ENCODE measurements at places on chromosomes 2 and 18. TPM values are rescaled to one million over a fixed set of nuclear protein-coding genes. Genes with fewer than 3 reads are reported as not detected.
A peak's percentile ranks its signal among the peaks of the same experiment; 100 is the strongest.

Gene APCDD1
- 10.3 TPM for total RNA-seq

Gene CCDC178
- 1.1 TPM for total RNA-seq

DNA sequence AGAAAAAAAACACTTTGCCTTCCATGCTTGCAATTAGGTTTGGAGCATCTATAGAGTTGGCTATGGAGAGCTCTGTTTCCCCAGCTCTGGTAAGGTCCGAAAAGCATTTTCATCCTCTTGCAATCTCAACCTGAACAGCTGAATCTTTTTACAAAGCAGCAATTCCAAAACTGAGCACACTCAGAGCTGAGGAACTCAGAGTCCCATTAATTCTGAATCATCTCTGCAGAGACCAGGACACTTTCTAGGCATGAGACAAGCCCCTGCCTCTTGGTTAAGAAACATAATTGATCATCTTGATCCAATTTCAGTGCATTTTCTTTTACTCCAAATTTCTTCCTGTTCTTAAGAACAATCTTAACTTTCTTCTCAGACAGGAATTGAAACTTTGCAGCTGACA, 4.2 kb downstream of the CNGA3 start:
- DNase-seq: no peak

DNA sequence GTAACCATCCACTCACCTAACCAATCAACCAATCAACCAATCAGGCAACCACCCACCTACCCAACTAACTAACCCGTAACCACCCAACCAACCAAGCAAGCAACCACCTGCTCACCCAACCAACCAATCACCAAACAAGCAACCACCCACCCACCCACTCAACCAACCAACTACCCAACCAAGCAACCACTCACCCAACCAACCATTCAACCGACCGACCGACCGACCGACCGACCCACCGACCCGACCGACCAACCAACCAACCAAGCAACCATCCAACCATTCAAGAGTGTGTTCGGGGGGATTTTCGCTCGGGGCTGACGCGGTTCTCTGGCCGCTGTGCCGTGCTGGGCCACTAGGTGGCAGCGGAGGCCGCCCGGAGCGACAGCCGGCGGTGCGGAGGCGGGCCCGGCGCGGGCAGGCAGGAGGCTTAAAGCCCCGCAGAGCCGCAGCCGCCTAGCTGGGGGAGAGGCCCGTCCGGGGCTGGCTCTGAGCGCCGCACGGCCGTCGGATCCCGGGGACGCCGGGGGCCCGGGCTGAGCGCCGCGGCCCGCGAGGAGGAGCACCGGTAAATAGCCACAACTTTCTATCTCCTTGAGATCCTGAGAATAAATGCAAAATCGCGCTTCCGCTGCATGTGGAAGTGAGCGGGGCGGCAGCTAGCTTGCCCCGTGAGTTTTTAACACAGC, at the start of gene MC5R:
Gene MC5R (plus strand): TSS at position 443 of the 689 bp plus-strand sequence. CDS start 1,617 bp downstream, outside the sequence.
- DNase-seq: peak; percentile 39

GRCh38 chr2:205387350-205388055, 294.8 kb upstream of the NRP2 start:
- no peak for DNase-seq

GRCh38 chr2:218577482-218578220, 9.0 kb downstream of the CNOT9 start:
- DNase-seq: no peak

DNA sequence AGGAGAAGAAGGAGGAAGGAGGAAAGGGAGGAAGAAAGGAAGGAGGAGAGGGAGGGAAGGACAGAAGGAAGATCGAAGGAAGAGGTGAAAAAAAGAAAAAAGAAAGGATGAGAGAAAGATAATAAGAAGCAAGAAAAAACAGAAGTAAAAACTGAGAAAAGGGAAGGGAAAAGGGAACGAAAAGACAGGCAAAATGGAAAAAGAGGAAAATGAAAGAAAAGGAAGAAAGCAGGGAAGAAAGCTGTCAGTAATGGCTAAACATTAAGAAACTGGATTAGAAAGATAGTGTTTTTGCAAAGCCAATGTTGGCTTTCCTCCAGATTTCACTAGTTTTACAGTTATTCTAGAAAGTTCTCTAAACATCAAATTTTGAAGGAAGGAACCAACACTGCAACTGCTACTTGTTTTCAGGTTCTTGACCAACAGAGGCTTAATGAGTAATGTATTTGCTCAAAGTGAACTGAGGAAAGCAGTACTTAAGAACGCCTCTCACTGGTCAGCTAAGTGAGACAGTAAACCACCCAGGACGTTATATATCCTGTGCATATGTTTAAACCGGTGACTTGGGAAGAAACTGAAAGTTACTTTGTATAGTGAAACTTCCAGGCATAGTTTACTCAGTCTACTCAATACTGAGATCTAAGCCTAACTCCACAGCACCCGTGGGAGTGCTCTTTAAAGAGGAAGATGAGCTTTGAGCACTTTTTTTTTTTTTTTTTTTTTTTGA, 286.2 kb upstream of the TRIB2 start:
- DNase-seq: no peak

DNA sequence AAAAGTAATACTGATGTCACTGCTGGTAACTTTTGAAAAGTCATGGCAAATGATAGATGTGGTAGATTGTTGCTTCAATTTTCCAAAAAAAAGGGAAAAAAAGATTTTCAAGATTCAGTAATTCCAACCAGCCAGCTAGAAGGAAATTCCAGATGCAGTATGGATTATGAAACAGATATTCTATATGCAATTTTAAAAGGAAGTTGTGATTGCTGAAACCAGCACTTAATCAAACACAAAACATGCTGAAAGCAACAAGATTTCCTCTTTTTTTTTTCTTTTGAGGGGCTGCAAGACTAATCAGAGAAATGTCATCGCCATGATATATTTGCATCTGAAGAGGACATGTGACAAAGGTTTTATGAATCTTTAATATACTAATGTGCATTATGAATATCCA, 5.1 kb upstream of the HNMT start:
- DNase-seq: no peak
